ENCODE measurements at places on chromosomes 2 and 18.

GRCh38 chr2:40016151-40016885, 237.3 kb upstream of the THUMPD2 start:
- DNase-seq, result no peak

- no peak for DNase-seq
Measured at GRCh38 chr2:156826341-156826933, 390.3 kb downstream of the GPD2 start.

DNA sequence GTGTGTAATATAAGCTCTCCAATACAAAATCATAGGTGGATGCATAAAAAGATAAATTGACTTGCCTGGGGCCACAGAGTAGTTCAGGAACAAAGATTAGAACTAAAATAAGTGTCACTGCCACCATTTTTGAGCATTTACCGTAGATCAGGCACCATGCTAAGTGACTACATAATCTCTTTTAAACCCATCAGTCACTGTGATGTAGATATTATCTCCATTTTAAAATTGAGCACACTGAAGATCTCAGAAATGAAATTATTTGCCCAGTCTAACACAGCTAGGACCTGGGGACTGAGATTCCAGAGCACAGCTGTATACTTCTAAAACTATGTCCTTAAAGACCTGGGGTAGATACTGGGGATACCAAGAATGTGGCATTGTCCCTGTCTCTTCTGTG, 737.3 kb downstream of the CNTNAP5 start:
- DNase-seq, result no peak

- peak; percentile 56 for DNase-seq
Measured at GRCh38 chr2:30208453-30208852, 22.9 kb upstream of the LBH start.

DNA sequence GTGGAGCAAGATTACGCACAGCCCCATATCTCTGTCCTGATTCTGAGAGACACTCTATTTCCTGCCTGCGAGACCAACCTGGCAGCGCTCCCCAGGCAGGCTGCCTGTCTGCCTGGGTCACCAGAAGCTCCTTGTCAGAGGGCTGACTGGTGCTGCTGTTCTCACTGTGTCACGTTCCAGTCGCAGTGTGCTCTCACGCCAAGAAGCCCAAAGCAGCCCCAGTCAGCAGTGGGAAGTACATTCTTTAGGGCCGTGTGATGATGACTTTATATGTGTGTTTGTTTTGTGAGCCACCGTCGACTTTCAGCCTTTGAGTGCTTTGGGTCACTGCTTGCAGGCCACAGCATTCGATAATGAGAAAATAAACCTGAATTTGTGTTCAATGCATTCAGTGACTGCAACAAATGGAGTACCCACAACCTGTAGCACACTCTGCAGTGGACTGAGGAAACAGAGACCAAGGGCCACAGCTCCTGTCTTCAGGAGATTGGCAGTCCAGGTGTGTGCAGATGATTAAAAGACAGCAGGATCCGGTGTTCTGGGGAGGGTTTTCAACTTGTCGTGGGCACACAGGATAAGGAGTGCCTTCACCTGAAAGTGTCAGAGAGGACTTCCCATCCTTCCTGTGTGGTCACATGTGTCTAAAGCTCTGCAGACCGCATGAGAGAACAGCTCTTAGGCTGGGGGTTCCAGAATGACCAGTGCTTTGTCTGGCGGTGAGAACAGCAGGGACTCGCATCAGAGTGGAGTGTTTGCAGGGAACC, 4.8 kb downstream of the TNFRSF11A start:
- DNase-seq, result no peak
